ENCODE measurements at places on chromosomes 12 and 14. TPM values are rescaled to one million over a fixed set of nuclear protein-coding genes. Genes with fewer than 3 reads are reported as not detected.

DNA sequence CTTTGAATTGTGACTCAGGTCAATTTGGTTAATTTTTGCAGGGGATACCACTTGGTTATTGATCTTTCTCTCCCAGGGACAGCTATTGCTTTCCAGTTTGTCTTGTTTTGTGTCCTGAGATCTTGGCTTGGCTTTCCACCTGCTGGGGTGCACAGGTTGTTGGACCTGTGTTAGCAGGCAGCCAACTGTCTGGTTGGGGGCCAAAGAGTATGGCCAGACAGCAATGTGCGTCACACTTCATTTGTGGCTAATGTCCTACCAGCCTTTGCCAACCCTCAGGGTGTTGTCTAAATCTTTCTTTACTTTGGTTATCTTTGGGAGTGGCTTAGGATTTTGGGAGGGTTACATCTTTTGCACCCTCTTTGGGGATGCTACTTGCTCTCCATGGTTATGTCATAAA, 494.9 kb upstream of the ATP2B1 start:
- DNase-seq: no peak

- DNase-seq: no peak
These were observed 11.3 kb downstream of the SLC25A29 start for GRCh38 chr14:100294963-100295330.

GRCh38 chr12:71455028-71455737, 15.6 kb downstream of the LGR5 start:
- DNase-seq: no peak

- DNase-seq: no peak
These were observed 743 bp downstream of the PUS1 start for GRCh38 chr12:131929581-131930456.

DNA sequence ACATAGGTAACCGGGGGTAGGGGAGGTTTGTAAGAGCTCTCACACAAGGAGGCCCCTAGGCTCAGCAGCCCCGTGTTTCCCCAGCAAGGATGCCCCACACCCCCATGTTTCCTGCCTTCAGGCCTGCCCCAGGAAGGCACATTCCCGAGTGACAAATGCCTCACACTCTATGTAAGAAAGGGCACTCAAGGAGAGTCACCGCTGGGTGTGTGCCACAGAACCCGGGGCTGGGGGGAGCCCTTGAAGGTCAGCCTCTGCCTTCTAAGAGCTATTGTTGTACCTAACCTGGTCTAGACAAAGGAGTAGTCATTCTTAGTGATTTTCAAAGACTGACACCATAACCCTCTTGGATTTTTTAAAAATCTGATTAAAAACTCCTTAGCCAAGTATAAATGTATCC, 333.6 kb downstream of the DPF3 start:
- no peak for DNase-seq

GRCh38 chr14:47264842-47265241, 410.6 kb downstream of the MDGA2 start:
- no peak for DNase-seq

GRCh38 chr14:105538481-105539049, 12.2 kb downstream of the TMEM121 start:
- no peak for DNase-seq

DNA sequence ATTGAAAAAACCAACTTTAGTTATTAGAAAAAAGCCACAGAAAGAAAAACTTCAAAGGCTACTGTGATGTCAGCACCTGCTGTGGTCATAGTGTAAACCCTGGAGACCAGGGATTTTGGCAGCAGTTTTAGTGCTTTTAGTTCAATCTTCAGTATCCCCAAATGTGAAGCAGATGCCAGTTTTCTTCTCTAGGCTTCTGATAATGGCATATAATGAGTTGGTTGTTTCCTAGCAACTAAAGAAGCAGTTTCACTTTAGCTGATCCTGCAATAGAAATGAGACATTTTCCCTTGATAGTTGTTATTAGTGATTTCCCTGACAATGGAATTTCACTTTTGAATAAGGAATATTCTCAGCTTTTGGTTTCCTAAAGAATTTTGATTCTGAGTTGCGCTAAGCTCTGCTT, 131.2 kb downstream of the NUBPL start:
- DNase-seq: peak; percentile 24

The ASCL1 gene
- 5.6 TPM for polyA plus RNA-seq

The GARIN6 gene
- not detected for polyA plus RNA-seq
